ENCODE measurements at places on chromosomes 13 and 19.

DNA sequence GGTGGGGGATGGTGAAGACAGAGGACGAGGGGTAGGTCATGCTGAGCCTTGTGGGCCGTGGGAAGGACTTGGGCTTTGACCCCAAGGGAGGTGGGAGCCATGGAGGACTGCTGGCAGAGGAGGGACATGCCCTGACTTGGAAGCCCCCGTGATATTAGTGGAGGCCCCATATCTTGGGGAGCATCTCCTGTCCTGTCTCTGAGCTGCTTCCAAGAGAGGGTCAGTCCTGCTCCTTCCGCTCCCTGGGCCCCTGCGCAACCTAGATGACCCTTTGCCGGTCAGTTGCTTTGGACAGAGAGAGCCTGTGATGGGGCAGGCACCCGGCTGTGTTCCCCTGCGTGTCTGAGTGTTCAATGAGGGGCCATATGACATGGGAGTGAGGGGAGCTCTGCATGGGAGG is 5.2 kb downstream of the TLE6 start:
- DNase-seq = no peak

DNA sequence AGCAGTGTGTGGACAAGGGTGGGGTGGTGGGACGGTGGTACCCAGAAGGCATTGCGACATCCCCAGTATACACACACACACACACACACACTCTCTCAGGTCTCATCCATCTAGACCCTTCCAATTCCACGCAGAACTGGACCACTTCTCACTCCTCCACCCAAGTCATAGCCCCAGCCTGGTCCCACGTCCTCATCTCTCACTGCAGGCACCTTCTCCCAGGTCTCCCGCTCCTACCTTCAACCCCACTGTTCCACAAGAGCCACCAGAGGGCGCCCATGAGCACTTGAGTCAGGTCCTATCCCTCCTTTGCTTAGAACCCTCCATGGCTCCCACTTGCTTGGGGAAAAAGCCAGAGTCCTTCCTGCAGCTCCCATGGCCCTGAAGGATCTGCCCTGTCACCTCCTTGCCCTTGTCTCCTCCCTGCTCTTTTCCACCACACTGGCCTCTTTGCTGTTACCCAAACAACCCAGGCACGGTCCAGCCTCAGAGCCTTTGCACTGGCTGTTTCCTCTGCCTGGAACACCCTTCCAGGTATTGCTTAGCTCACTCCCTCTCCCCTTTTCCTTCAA is 62.6 kb downstream of the IER2 start:
- DNase-seq = peak; percentile 27

- DNase-seq = no peak
Observed at GRCh38 chr13:27523346-27524073, 73.1 kb upstream of the MTIF3 start.

DNA sequence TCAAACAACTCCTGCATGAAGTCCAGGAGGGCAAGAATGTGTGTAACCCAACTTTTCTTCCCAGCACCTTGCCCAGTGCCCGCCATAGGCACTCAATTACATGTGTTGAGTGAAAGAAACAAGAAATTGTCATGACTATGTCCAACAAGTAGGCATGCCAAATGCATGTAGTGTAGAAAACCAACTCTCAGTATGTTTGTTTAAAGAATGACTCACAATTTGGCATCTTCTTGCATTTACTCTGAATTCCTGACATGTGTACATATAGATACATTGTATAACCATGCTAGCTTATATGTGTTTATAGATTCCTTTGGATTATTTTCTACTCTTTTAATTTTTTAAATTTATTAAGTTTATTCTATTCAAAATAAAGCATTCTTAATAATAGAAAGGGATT is 305.0 kb downstream of the EFNB2 start:
- no peak for DNase-seq

DNA sequence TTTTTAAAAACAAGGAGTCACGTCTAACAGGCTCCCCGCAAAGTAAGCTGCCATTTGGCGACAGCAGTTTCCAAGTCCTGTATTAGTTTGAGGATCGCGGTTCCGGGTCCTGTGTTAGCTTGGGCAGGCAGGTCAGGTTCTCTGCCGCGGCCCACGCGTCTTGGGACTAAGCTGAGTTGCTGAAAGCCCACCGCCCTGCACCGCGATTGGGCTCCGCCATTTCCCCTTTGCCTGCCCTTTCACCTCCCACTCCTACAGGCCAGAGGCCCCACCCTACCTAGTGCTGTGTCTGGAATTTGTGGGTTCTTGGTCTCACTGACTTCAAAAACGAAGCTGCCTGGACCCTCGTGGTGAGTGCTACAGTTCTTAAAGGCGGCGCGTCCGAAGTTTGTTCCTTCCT is 6.8 kb downstream of the PARP4 start:
- DNase-seq = no peak

GRCh38 chr19:43532571-43532961 is 422 bp upstream of the ZNF575 start:
- DNase-seq = peak; percentile 49

DNA sequence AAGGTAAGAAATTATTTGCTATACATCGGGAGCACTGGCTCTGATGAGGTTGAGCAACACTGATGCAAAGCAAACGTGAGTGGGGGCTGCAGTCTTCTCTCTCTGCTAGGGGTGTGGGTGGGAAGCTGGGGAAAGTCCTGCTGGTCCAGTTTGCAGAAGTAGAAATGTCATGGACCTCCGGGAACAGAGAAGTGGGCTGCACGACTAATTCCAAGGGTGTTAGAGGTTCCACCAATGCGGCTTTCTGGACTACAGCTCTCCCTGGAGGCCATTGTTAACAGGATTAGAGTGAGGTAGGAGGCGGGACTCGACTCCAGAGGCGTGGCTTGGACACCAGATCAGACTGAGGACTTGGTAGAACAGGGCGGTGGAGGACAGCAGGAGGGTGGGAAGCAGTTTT is 5.7 kb upstream of the FBXO27 start:
- DNase-seq = no peak

DNA sequence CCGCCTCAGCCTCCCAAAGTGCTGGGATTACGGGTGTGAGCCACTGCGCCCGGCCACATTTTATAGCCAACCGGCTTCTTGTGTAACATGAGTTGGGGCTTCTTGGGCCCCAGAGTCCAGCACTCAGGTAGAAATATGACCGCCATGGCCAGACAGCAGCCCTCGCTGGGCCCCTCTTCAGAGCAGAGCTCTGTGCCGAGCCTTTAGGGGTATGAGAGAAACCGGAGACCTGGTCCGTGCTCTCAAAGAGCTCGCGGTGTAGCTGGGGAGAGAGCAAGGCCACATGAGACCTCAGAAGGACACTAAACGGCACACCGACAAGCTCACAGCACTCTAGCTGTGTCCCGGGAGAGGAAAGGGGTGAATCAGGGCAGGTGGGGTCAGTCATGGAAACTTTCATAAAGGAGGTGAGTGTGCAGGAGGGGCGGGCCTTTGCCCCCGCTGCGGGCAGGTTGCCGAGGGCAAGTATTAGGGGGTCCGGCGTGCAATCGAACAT is 15.8 kb downstream of the ACTN4 start:
- no peak for DNase-seq

DNA sequence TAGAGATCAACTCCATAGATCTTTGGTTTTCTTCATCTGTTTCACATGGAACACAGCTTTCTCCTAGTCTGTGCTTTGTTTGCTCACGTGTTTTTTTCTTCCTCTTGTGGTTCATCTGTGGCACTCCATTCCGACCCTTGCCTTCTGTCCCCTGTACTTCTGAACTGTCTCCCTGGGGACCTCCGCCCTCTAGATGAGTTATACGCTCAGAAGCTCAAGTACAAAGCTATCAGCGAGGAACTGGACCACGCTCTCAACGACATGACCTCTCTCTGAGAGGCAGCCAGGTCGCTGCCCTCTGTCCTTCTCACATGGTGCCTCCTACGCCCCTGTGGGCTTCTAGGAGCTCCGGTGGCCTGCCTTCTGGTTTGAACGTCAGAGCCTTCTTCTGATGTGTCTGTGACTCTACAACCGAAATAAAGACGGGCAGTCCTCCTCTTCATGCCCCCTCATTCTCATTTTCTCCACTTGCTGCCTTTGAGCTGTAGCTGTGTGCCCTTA is 16.6 kb upstream of the RAB8A start:
- no peak for DNase-seq

GRCh38 chr13:63110466-63110865 is 1694.8 kb upstream of the PCDH20 start:
- no peak for DNase-seq

GRCh38 chr19:41994994-41995958 is 1.2 kb upstream of the ATP1A3 start:
- DNase-seq = no peak

GRCh38 chr19:15614507-15615379 is at the start of gene CYP4F8:
Gene CYP4F8 (plus strand): TSS chr19:15615218. CDS start chr19:15615617, 399 bp downstream.
- no peak for DNase-seq

DNA sequence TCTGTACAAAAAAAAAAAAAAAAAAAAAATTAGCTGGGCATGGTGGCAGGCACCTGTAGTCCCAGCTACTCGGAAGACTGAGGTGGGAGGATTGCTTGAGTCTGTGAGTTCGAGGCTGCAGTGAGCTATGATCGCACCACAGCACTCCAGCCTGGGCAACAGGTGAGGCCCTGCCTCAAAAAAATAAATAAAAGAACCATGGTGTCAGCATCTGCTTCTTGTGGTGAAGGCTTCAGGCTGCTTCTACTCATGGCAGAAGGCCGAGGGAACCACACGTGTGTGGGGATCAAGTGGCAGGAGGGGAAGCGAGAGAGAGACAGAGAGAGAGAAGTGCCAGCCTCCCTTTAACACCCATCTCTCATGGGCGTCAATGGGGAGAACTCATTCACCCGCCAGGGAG is 13.5 kb downstream of the BCL3 start:
- no peak for DNase-seq

- DNase-seq = no peak
Observed at GRCh38 chr13:110445183-110445582, 116.3 kb downstream of the RAB20 start.

DNA sequence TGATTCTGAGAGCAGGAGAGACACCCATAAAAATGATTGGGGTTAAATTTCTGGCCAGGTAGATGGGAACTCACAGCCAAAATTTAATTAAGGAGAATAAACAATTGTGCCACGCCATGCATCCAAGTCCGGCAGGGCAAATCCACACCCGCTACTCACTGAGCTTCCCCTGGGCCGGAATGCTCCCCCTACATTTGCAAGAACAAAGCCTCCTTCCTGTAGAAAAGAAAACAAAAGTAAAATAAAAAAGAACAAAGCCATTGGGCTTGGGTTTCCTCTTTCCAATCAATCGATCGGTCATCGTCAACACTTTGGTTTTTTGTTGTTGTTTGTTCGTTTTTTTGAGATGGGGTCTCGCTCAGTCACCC is 30.2 kb upstream of the TFDP1 start:
- DNase-seq = no peak

GRCh38 chr19:6092329-6093286 is 17.7 kb downstream of the RFX2 start:
- DNase-seq = peak; percentile 41

GRCh38 chr13:50015258-50015657 is at the start of gene KCNRG:
Gene KCNRG (plus strand): TSS chr13:50015444. CDS start chr13:50015494, 50 bp downstream.
- DNase-seq = peak; percentile 5

DNA sequence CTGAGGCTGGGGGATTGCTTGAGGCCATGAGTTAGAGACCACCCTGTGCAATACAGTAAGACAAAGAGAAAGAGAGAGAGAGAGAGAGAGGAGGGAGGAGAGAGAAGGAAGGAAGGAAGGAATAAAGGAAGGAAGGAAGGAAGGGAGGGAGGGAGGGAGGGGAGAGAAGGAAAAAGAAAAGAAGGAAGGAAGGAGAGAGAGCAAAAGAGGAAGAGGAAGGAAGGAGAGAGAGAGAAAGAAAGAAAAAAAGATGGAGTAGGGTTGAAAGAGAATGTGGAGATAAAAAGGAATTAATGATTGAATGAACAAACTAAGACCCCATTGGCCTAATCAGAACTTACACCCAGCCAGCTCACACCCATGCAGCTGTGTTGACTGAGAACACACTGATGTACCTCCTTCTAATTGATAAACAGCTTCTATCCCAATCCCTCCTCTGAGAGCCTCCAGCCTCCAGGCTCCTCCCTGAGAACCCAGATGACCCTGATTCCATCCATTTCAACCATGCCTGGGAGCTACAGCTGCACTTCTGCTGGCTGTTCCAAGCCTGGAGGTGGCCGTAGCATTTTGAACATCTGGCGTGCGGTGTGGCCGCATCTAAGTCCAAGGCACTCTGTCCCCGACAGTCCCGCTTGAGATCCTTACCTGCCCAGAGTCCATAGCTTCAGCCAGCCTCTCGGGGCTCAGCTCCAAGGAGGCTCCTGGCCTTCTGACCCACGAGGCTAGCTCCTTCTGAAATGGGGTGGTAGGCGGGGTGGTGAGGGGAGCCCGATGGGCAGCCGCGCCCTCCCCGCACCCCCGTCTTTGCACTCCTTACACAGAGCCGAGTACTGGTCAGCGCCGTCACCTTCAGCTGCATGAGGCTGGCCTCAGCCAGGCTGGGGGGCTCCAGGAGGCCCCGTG is 1.1 kb downstream of the PRODH2 start:
- DNase-seq = peak; percentile 8

All from NCI-H2029 (cell line).